ENCODE measurements at places on chromosomes 12 and 14. TPM values are rescaled to one million over a fixed set of nuclear protein-coding genes. Genes with fewer than 3 reads are reported as not detected.

- DNase-seq = no peak
Measured at GRCh38 chr12:27826076-27826475, 46.0 kb upstream of the MANSC4 start.

DNA sequence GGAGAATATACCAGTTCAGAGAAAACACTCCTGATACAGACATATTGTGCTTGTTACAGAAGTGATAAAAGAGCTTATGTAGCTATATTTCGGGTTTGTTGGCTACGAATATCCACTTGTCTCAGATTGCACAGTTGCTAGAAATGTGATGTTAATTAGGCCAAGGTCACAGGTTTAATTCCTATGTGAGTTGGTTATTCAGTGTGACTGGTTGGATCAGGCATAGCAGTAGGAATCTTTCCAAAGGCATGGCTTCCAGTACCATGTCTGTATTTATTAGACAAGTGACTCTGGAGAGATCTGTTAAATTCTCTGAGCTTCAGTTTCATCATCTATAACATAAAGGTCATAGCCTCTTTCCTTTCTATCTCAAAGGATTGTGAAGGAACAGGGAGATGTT lies 152.7 kb upstream of the KITLG start:
- no peak for DNase-seq

DNA sequence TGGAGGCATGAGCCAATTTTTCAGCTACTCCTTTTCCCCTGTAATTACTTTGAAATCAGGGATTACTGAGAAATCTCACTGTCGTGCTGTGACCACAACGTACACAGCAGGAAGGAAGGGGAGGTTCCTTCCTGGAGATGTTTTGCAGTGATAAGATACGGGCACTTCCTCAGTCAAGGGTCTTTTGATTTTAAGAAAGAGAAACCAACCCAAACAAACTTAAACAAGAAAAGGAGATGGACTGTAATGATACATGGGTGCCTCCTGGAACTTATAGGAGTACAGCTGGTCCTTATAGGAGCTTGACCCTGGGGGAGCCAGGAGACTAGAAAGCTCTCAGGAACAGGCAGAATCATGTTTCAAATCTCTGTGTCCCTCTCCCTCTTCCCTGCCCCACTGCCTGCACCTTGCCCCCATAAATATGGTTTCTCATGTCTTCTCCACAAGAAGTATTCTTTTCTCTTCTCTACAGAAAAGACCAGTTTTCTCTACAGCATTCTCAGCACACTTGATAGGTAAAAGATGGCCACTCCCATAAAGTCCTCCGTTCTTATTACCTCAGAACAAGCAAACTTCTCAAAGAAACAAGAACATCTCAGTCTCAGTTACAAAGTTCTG lies 281.1 kb upstream of the AMIGO2 start:
- peak; percentile 91 for DNase-seq

DNA sequence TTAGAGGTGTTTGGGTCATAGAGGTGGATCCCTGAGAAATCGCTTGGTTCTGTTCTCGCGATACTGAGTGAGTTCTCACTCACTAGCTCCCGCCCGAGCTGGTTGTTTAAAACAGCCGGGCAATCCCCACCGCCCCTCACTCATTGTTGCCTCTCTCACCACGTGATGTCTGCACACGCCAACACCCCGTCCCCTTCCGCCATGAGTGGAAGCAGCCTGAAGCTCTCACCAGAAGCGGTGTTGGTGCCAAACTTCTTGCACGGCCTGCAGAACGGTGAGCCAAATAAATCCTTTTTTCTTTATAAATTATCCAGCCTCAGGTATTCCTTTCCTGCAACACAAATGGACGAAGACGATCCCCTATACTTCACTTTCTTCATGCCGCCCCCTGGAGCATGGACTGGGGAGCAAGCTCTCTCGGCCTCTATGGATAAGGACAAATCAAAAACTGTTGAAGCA lies 45.4 kb upstream of the CCND2 start:
- DNase-seq = no peak

- DNase-seq = no peak
Measured at GRCh38 chr12:39077226-39077625, 171.8 kb upstream of the CPNE8 start.

GRCh38 chr14:105537580-105538474 lies 11.4 kb downstream of the TMEM121 start:
- peak; percentile 56 for DNase-seq

DNA sequence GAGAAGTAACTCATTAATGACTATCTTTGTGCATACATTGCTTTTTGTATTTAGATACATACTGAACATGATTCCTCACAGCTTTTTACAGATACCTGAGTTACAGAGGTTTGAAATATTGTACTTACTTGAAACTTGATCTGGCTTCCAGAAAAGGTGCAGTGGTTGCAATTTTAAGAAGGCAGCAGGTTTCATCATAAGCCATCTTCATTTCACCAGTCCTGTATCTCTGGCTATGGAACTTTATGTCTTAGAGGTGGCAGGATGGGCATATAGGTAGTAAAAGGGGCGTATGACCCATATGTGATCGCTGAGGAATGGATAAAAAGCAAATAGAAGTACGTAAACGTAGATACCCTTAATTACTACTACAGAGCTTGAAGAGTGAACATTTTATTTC lies 13.7 kb downstream of the ZBTB1 start:
- no peak for DNase-seq

Gene MSI1
- total RNA-seq = 8.8 TPM

Gene SDS
- not detected for total RNA-seq

Gene SLC2A13
- 8.7 TPM for total RNA-seq

Gene KLHL33
- total RNA-seq = 0.04 TPM

Gene TOMM20L
- total RNA-seq = not detected

Gene PLEKHG7
- total RNA-seq = not detected

All from A673 (cell line).